ENCODE measurements at places on chromosomes 16 and 17. TPM values are rescaled to one million over a fixed set of nuclear protein-coding genes. Genes with fewer than 3 reads are reported as not detected.
A peak's percentile ranks its signal among the peaks of the same experiment; 100 is the strongest.

- ATAC-seq: no peak
These were observed 15.5 kb downstream of the MMP15 start for GRCh38 chr16:58040945-58041627.

DNA sequence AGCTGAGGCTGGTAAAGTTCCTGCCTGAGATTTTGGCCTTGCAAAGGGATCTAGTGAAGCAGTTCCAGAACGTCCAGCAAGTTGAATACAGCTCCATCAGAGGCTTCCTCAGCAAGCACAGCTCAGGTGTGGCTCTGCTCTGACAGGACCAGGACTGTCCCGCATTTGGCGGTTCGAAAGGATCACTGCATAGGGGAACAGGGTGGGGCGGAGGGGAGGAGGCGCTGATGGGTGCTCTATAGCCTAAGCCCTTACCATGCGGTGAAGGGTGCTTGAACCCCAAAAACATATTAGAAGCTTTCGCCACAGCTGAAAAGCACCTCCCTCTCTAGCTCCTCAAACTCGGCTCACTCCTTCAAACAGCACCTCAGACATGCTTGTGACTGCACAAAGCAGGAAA is 29.9 kb upstream of the ENDOV start:
- no peak for ATAC-seq

DNA sequence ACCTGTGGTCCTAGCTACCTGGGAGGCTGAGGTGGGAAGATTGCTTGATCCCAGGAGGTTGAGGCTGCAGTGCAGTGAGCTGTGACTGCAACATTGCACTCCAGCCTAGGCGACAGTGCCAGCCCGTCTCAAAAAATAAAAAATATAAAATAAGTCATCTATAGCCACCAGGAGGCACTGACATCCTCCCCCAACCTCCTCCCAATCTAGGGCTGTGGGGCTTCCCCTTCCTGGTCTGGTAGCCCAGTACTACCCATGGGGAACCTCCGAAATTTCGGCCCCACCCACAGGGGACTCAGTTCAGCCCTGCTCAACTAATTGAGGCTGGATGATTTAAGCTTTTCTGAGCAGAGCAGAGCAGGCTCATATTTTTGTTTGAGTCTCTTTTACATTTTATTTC is 3.2 kb downstream of the ZSCAN10 start:
- ATAC-seq: peak; percentile 78

DNA sequence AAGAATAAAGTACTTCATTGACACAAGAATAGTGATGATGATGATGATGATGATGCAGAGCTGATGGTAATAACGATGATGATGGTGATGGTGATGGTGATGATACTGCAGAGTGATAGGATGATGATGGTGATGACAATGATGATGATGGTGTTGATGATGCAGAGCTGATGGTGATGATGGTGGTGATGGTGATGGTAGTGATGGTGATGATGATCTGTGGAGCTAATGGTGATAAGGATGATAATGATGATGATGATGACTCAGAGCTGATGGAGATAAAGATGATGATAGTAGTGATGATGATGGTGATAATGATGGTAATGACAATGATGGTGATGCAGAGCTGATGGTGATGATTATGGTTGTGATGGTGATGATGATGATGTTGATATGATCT is 448.1 kb downstream of the HS3ST4 start:
- no peak for ATAC-seq

DNA sequence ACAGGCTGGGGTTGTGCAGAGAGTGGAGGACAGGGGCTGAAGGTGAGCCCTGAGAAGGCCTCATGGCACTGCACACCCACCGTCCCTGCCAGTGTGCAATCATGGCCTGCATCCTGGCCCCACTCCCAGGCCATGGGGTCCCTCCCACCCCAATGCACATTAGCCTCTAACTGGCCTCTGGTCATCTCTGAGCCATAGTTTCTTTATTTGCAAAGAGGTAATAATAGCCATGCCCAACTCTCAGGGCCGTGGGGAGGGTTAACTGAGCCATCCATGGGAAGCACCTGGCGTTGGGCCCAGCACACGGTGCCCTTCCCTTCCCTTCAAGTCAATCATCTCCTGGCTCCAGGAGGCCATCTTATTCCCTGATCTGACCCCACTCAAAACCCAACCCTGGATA is 10.8 kb upstream of the ITGA3 start:
- ATAC-seq: no peak

DNA sequence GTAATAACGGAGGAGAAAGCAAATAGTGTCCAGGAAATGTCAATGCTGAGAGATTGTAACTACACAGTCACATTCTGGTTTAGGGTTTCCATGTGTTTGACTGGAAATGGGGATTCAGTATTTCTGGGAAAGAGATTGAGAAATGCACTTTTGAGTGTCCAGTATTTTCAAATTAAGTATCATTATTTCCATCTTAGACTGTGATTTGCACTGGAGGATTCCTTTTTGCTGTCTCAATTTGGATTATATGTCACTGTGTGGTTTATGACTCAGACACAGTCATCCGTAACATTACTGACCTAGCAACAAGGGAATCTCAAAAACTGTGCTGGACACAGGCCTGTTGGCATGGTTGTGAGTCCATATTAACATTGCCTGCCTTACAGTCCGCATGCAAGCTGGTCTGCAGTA is 681.4 kb downstream of the CDH11 start:
- no peak for ATAC-seq

GRCh38 chr17:43025290-43025657 is 243 bp downstream of the RND2 start:
- no peak for ATAC-seq

- ATAC-seq: no peak
These were observed 3.4 kb upstream of the BPTF start for GRCh38 chr17:67821871-67822367.

- no peak for ATAC-seq
These were observed 2.0 kb downstream of the ROGDI start for GRCh38 chr16:4800290-4801041.

- ATAC-seq: no peak
These were observed 306.3 kb downstream of the CNTNAP4 start for GRCh38 chr16:76583466-76583865.

DNA sequence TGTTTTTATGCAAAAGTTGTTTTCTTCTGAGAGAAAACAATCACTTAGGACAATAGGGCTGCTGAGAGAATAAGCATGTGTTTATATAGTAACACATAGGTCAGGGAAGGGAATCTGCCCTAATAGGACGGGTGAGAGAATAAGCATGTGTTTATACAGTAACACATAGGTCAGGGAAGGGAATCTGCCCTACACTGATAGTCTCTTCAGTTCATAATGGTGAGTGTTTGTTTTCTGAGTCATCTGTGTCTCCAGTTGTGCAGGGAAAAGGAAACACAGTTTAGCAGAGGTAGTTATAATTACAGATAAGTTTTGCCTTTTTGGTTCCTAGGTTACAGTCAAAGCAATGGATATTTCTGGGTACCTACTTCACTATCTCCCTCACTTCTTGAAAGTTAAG is 252.3 kb upstream of the CA10 start:
- ATAC-seq: no peak

DNA sequence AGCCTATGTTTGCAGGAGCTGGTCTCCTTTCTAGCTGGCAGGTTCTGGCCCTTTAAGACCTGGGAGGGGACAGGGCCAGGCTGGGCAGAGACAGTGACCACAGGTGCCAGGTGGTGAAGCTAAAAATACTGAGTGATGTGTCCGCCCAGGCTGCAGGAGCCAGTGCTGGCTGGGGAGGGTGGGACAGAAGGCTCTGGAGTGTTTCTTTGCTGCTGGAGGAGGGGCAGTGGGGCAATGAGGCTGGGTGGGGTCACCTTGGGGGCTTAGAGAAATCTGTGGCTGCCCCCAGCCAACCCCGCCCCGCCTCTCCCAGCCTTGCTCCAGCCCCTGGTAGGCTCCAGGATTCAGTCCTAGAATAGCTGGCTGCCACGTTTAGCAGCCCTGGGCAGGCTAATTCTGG is 30.4 kb upstream of the SBK1 start:
- no peak for ATAC-seq

DNA sequence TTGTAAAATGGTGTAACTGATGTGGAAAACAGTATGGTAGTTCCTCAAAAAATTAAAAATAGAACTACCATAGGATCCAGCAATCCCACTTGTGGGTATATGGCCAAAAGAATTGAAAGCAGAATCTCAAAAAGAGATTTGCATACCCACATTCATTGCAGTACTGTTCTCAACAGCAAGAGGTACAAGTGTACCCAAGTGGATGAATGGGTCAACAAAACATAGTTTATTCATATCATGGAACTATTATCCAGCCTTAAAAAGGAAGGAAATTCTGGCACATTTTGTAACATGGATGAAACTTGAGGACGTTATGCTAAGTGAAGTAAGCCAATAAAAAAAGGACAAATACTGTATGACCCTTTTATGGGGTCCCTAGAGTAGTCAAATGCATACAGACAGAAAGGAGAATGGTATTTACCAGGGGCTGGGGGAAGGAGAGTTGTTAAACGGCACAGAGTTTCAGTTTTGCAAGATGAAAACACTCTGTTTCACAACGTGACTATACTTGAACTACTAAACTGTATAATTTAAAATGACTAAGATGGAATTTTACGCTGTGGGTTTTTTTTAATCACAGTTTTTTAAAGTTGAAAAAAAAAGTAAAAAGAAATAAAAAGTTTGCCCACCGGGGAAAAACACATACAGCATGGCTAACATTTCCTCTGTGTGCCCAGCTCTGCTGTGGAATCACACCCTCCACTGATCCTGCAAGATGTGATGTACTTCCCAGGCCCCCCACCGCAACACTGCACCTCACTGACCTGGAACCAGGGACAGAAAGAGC is 6.1 kb downstream of the TVP23A start:
- peak; percentile 96 for ATAC-seq

- peak; percentile 16 for ATAC-seq
These were observed 415 bp upstream of the FOXF1 start for GRCh38 chr16:86509759-86510464.

GRCh38 chr17:27466743-27467375 is 10.6 kb downstream of the KSR1 start:
- peak; percentile 84 for ATAC-seq

GRCh38 chr17:39455919-39456318 is 4.9 kb upstream of the MED1 start:
- no peak for ATAC-seq

GRCh38 chr17:15890279-15890892 is 54.5 kb upstream of the ADORA2B start:
- no peak for ATAC-seq

GRCh38 chr16:3182608-3183444 is 5.2 kb upstream of the OR1F1 start:
- peak; percentile 60 for ATAC-seq

- ATAC-seq: no peak
These were observed 59.9 kb downstream of the SEC14L1 start for GRCh38 chr17:77200711-77201110.

- ATAC-seq: peak; percentile 91
These were observed 43.5 kb downstream of the ST3GAL2 start for GRCh38 chr16:70395345-70395901.

GRCh38 chr16:83723244-83723643 is 84.5 kb upstream of the HSBP1 start:
- ATAC-seq: no peak

DNA sequence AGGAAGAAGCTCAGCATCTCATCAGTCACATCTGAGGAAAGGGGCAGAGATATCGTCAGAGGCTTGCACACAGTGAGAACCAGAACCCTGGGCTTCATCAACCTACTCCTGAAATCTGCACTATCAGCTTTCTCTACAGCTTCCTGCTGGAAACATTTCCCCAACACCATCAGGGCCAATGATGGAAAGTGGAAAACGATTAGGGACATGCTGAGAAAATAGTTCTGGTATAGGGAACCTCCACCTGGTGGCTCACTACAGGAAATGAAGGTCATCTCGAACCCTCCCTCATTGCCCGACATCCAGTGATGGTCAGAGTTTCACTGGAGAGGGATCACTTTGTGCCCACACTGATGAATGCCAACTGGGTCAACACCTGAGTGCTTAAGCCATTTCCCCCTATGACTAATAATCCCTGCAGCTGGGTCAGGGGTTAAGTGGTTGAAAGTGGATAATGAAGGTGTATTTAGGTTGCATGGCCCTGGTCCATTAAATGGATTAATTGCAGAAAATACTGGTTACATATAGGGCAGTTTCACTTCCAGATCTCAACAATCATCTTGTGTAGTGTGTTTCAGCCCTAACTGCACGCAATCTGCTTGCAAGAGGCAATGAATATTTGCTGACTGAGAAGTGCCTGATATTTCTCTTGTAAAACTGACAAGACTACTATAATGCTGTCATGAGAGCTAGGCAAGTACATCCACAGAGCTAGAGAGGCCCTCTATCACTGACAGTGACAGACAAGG is 43.1 kb upstream of the GSG1L start:
- peak; percentile 9 for ATAC-seq

DNA sequence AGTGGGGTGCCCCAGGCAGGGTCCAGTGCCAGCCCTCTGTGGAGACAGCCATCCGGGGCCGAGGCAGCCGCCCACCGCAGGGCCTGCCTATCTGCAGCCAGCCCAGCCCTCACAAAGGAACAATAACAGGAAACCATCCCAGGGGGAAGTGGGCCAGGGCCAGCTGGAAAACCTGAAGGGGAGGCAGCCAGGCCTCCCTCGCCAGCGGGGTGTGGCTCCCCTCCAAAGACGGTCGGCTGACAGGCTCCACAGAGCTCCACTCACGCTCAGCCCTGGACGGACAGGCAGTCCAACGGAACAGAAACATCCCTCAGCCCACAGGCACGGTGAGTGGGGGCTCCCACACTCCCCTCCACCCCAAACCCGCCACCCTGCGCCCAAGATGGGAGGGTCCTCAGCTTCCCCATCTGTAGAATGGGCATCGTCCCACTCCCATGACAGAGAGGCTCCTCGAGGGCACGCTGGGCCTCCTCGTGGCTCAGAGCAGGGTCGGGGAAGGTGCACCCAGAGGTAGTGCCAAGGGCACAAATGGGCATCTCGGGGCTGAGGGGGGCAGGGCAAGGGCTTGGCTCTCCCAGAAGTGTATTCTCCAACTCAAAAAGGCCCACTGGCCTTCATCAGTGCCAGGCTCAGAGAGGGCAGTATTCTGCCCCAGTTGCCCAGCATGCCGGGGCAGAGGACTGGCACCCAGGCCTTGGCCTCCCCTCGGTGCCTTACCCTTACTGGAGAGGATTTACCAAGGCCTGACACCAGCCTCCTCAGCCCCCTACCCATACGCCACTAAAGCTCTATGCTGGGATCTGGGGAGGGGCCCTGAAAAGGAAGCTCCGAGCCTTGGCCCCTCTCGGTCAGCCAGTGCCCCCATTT is at the start of gene CDH5:
Gene CDH5, plus strand, starts transcription at position 259 of the 867 bp plus-strand sequence. CDS start 12,647 bp downstream, outside the sequence.
- no peak for ATAC-seq

HAP1 gene
- 0.15 TPM for total RNA-seq

PGP gene
- 11.6 TPM for total RNA-seq

TEKT3 gene
- not detected for total RNA-seq

SLC5A10 gene
- not detected for total RNA-seq

MPP3 gene
- 0.43 TPM for total RNA-seq

PABPN1L gene
- not detected for total RNA-seq

PLA2G10 gene
- total RNA-seq: not detected

PSMD3 gene
- 97.6 TPM for total RNA-seq

SLC22A31 gene
- total RNA-seq: 0.65 TPM

FOXJ1 gene
- 0.15 TPM for total RNA-seq

AMZ2 gene
- total RNA-seq: 100 TPM

KRT20 gene
- total RNA-seq: not detected

PMFBP1 gene
- total RNA-seq: 3.9 TPM

CHMP1A gene
- total RNA-seq: 63.8 TPM

RUNDC3A gene
- total RNA-seq: 0.53 TPM

EME1 gene
- 20.8 TPM for total RNA-seq

SLC46A1 gene
- 2.5 TPM for total RNA-seq

DYNLRB2 gene
- total RNA-seq: not detected

Data from activated T-helper 17 cell treated with anti-CD3 and anti-CD28 coated beads, Interleukin-2, amount 50 U/mL, for 72 hours (primary cell).